ENCODE measurements at places on chromosomes 2 and 18. TPM values are rescaled to one million over a fixed set of nuclear protein-coding genes. Genes with fewer than 3 reads are reported as not detected.

IL18R1 gene
- 35.6 TPM for total RNA-seq

SEPTIN2 gene
- 320 TPM for total RNA-seq

PRSS56 gene
- total RNA-seq, result not detected

EPB41L5 gene
- total RNA-seq, result 53.8 TPM

NYAP2 gene
- total RNA-seq, result 0.55 TPM

IL1R2 gene
- 195 TPM for total RNA-seq
